Stimulated activated memory B cell treated with anti-CD40 and anti-IgM and Interleukin-4, amounts not matched to agents 10 μg/mL and 1 μg/mL and 100 μg/mL, for 72 hours (primary cell): ENCODE measurements at places on chromosomes 4 and X.

GRCh38 chr4:23922541-23923111, 32.8 kb upstream of the PPARGC1A start:
- no peak for ATAC-seq

DNA sequence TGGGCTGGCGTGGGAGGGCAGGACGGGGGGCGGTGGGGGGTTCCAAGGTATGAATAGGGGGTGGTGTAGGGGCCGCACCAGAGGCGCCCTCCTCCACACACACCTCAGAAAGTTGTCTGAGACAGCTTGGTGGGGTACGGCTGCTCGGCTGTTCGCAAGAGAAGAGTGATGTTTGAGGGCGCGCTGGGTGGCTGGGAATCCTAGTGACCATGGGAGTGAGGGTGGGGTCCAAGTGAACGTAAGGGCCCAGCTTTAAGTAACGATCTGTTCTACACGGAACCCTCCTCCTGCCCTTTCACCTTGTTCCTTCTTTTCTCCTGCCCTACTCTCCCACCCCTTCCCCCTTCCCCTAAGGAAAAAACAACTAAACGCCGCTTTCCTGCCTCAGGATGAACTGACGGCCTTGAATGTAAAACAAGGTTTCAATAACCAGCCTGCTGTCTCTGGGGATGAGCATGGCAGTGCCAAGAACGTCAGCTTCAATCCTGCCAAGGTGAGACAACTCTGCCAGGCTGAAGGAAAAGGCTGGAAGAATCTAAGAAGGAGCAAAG, 664 bp downstream of the MED12 start:
- peak; percentile 50 for ATAC-seq

GRCh38 chr4:54942721-54943120, 182.7 kb downstream of the KDR start:
- peak; percentile 62 for ATAC-seq

DNA sequence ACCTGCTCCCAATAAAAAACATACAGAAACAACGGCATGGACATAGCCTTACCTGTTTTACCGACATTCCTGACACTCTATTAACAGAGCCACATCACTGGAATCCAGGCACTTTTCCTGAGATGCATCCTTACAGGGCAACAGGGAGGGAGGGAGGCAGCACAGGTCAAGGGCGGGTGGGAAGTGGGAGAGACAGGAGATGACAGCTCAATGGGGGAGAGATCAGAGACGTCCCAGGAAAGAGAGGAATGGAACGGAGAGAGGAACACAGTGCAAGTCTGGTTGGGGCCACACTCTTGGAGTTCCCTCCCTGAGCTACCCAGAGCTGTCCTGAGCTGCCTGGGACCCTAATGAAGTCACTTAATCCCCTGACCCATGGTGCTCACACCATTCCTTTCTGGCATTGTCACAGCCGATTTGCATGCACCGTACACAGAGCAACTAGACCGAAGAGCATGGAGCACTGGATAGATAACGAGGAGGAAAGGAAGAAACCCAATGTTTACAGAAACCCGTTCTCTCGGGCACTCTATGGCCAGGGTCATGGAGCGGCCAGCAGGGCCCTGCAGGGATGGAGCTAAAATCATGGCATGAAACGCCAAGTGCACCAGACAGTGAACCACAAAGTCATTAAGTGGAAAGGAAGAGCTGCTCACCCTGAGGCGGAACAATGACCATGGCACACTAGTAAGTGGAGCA, 93.1 kb downstream of the NSUN7 start:
- ATAC-seq: no peak

DNA sequence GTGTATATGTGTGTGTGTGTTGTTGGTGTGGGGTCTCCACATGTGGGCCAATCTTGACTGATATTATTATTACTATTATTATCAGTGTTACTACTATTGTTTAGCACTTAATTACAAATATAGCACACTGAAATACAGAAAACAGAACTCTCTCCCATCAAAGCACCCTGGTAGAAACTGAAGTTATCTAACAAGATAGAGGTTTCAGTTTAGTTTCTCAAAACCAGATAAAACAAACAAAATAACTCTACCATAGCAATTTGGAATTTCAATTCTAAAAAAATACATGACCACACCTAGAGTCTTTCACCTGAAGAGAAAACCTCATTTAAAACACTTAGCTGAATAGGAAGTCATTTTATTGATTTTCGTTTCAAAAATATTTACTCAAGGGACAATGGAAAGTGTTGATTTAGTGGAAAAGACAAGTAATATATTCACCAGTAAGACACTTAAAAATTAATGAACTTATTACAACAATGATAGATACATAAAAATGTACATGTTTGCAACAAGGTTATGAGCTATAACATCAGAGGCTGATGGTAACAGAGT, 252.3 kb downstream of the PDHA2 start:
- no peak for ATAC-seq

- no peak for ATAC-seq
These were observed 127.8 kb downstream of the BCOR start for GRCh38 chrX:39969819-39970504.

DNA sequence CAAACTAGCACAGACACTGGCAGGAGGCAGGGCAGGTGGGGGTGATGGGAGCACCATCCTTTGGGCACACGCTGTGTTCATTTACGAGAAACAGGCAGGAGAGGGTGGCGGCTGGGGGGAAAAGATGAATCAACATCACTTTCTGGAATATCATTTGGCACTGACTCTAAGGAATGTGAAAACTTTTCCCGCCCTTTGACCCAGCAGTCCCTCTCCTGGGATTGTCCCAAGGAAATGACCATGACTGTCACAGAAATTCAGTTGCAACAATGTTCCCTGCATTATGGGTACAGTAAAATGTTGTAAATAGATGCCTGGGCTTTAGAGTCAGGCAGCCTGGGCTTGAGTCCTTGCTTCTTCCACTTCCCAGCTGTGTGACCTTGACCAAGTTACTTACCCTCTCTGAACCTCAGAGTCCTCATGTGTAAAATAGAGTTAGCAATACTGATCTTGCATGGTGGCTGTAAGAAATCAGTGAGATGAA, 58.6 kb downstream of the ABLIM2 start:
- no peak for ATAC-seq

DNA sequence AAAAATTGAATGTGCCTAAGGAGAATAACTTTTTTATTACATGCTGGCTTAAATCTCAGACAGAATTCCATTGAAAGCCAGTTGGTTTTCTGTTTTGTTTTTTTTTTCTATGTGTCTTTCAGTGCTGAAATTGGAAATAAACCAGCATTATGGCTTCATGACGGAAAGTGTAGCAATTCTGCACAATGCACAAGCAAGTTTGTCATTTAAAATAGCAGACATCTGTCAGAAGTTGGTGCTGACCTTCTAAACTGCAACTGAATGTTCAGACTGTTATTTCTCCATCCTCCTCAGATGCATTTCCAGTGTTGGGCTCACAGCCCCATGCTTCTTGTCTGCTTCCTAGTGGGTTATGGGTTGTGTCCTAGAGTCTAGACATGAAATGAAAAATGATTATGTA, 107.2 kb upstream of the LIMCH1 start:
- no peak for ATAC-seq
